ENCODE measurements at places on chromosomes 11 and 22. TPM values are rescaled to one million over a fixed set of nuclear protein-coding genes. Genes with fewer than 3 reads are reported as not detected.

The MIAT gene
- total RNA-seq: 1.3 TPM

The TUBA8 gene
- total RNA-seq: not detected

The LRRC75B gene
- 13.9 TPM for total RNA-seq

The TSPAN32 gene
- total RNA-seq: under 0.01 TPM

The DEFB131B gene
- not detected for total RNA-seq

The VWCE gene
- 8.4 TPM for total RNA-seq

The VPREB1 gene
- not detected for total RNA-seq

The C22orf31 gene
- total RNA-seq: 0.15 TPM

The NLRP6 gene
- not detected for total RNA-seq

The SMIM38 gene
- total RNA-seq: 1.7 TPM

The CNGA4 gene
- total RNA-seq: not detected

The PCNX3 gene
- 30.8 TPM for total RNA-seq

The LRRC4C gene
- total RNA-seq: 0.15 TPM

The PGA4 gene
- total RNA-seq: not detected

The PDE2A gene
- total RNA-seq: 0.58 TPM

The PLXNB2 gene
- 133 TPM for total RNA-seq

The UBQLN3 gene
- total RNA-seq: 0.15 TPM

The MCHR1 gene
- 1.5 TPM for total RNA-seq

The PDGFD gene
- 0.15 TPM for total RNA-seq

The CPT1A gene
- total RNA-seq: 53.9 TPM

The ARHGEF17 gene
- total RNA-seq: 44.7 TPM

The RBM14 gene
- 30.6 TPM for total RNA-seq

The TRIM49 gene
- not detected for total RNA-seq

The SYVN1 gene
- total RNA-seq: 22.7 TPM

The ZNF280A gene
- total RNA-seq: 0.15 TPM

The OR9I1 gene
- not detected for total RNA-seq

Data from smooth muscle cell of trachea (primary cell).